SK-N-SH (cell line): ENCODE measurements at places on chromosomes 5 and 9. TPM values are rescaled to one million over a fixed set of nuclear protein-coding genes. Genes with fewer than 3 reads are reported as not detected.

- DNase-seq: no peak
Observed at GRCh38 chr5:124477577-124477976, 268.9 kb downstream of the ZNF608 start.

GRCh38 chr5:73812962-73813588 is 187.1 kb downstream of the ARHGEF28 start:
- DNase-seq: no peak

GRCh38 chr5:17432569-17432968 is 65.5 kb upstream of the TAF11L2 start:
- DNase-seq: no peak

DNA sequence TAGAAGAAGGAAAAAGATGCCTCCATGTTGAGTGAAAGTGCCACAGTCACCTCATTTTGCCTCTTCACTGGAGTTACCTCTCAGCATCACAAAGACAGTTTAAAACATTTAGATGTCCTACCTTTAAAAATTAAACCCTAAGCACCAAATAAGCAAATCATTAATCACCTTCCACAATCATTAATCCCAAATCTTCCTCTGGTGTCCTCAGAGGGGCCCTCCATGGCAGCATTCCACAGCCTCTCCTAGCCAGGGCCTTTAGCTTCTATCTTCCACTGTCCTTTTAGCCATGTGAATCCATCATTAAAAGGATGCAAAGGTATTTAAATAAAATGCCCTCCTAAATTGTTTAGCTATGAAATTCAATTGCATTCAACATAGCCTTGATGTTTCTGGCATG is 310.8 kb downstream of the PDE4D start:
- no peak for DNase-seq

SCGB3A2 gene
- polyA plus RNA-seq: not detected in 2 replicates

ENTPD2 gene
- not detected in 2 replicates for polyA plus RNA-seq

PCDHA1 gene
- polyA plus RNA-seq: 0.16 and 0.21 TPM in 2 replicates

NREP gene
- 94.4 and 143 TPM in 2 replicates for polyA plus RNA-seq
